Activated CD4-positive, alpha-beta memory T cell treated with anti-CD3 and anti-CD28 coated beads, Interleukin-2, amount 10 ng/mL, durations not matched to agents 7 days and 5 days (primary cell): ENCODE measurements at places on chromosomes 7 and 10. TPM values are rescaled to one million over a fixed set of nuclear protein-coding genes. Genes with fewer than 3 reads are reported as not detected.
A peak's percentile ranks its signal among the peaks of the same experiment; 100 is the strongest.

GRCh38 chr10:87095236-87095945, 385 bp downstream of the SHLD2 start:
- peak overlapping the region; percentile 85 for H3K4me3 ChIP-seq
- peak overlapping the region; percentile 88 for H3K27ac ChIP-seq
- H3K27me3 ChIP-seq, result no peaks in the 10 kb centered on the region
- H3K36me3 ChIP-seq, result peaks cover 46% of the 10 kb centered on the region

The SUN3 gene
- total RNA-seq, result not detected

DNA sequence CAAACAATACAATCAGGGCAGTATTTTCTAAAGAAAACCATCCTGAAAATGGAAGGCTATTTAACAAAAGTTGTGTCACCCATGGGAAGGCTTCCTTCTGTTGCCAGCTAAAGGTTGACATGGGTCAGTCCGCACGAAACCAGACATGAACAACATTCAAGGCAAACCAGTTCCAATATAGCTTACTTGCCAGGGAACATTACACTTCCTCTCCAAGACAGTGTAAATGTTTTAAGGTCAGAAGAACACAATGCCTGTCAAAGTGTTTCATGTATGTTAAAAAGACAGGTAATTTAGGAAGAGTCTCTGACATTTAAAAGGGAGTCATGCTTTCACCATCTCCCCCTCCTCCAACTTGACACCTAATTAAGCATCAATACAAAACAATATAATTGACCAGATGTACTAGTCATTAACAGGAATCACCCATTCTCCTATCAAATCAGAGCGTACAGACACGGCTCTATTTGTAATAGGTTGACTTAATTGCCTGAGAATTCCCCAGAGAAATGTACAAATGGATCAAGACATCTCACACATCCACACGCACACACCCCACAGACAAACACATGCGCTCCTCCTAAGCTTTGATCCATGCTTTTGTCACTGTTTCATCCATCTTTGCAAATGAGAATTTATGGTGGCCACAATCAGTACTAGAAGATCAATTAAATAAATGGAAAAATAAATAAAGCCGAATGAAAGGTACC, 69.5 kb downstream of the CACNA2D1 start:
- no peaks in the 10 kb centered on the region for H3K4me1 ChIP-seq
- H3K36me3 ChIP-seq, result no peaks in the 10 kb centered on the region
- no peak overlapping the region for H3K27ac ChIP-seq
- DNase-seq, result no peak
- H3K27me3 ChIP-seq, result no peaks in the 10 kb centered on the region

DNA sequence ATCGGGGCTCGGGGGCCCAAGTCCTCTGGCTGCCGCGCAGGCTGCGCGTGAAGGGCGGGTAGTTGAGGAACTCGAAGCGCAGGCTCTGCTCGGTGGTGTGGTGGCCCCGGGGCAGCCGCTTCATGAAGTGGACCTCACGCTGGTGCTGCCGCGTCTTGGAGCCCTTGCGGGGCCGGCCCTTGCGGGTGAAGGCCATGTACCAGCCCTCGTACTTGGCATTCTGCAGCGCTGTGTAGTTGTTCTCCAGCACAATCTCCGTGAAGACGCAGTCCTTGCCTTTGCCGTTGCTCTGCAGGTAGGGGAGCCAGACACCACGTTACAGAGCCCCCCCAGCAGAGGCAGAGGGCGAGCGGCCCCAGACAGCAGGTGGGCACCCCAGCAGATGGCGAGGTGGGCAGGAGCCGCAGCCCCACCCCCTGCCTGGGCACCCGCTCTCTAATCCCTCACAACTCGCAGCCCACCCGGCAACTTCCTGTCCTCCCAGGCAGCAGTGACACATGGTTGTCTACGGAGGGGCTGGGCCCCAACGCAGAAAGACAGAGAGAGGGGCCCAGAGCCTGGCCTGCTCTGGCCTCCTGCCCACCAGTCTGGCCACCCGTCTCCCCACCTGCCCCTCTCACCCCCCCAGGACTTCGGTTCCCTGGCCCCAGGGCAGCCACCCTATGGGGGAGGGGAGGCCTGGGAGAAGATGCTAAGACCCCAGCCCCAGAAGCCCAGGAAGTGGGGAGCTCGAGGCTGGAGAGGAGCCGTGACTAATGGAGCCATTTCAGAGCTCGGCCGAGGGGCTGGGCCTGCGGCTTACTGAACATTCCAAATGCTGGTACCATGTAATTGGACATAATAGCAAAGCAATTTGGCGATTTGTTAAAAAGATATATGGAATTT, 5.3 kb downstream of the FGF8 start:
- H3K27me3 ChIP-seq, result peaks cover 56% of the 10 kb centered on the region
- no peak for DNase-seq
- peaks cover 7% of the 10 kb centered on the region for H3K4me1 ChIP-seq
- H3K36me3 ChIP-seq, result no peaks in the 10 kb centered on the region

DNA sequence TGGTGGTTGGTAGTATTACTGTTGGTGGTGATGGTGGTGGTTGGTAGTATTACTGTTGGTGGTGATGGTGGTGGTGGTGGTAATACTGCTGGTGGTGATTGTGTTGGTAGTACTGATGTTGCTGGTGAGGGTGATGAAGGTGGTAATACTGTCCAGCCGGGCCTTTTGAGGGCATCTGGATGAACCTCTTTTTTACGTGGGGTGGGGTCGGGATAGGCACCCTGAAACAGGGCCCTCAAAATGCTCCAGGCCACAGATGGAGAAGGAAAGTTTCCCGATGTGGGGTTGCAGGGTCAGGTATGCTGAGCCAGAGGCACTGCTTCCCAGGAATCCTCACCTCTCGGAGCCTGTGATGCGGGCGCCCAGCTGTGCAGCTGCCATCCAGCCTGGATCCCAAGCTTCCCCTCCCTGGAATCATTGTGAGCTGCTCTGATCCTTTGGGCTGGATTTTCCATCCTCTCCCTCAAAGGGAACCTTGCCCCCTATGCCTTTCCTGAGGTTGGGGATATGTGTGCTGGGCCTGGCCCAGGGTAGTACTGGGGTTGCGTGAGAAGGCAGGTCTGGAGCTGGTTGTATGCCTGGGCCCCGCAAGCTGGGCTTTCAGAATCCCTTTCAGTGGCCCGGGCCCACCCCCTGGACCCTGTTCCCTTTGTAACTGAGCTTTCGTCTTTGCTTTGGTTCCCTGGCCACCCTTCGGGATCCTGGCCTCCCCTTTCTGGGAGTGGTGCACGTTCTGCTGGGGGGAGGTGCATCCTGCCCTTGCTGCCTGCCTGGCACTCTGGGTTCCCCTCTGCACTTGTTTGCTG, 43.3 kb downstream of the DOCK1 start:
- no peak overlapping the region for H3K4me3 ChIP-seq
- no peaks in the 10 kb centered on the region for H3K36me3 ChIP-seq
- no peak for DNase-seq
- H3K27me3 ChIP-seq, result no peaks in the 10 kb centered on the region
- no peaks in the 10 kb centered on the region for H3K4me1 ChIP-seq
- H3K27ac ChIP-seq, result no peak overlapping the region

- H3K27me3 ChIP-seq, result peaks cover 26% of the 10 kb centered on the region
Measured at GRCh38 chr7:151903249-151904032, 26.5 kb upstream of the PRKAG2 start.
